ENCODE measurements at places on chromosomes 3 and 15. TPM values are rescaled to one million over a fixed set of nuclear protein-coding genes. Genes with fewer than 3 reads are reported as not detected.

The ESYT3 gene
- 5.4 TPM for total RNA-seq

The PPP2R3A gene
- total RNA-seq, result 35.4 TPM

The ARNT2 gene
- 50.2 TPM for total RNA-seq

The HIGD1A gene
- 110 TPM for total RNA-seq

The UROC1 gene
- total RNA-seq, result 1.0 TPM

The FOXL2 gene
- total RNA-seq, result 2.6 TPM

The RBMS3 gene
- total RNA-seq, result 36.2 TPM

The DVL3 gene
- total RNA-seq, result 80.5 TPM

The RAB11A gene
- total RNA-seq, result 221 TPM

The MFN1 gene
- 50.9 TPM for total RNA-seq

The STXBP5L gene
- total RNA-seq, result 12.1 TPM

The COMMD2 gene
- total RNA-seq, result 27.7 TPM

The FYTTD1 gene
- 79.5 TPM for total RNA-seq

The PIERCE2 gene
- total RNA-seq, result 4.3 TPM

The PLSCR4 gene
- 89.1 TPM for total RNA-seq

The TEX55 gene
- total RNA-seq, result 158 TPM

The AGBL1 gene
- 0.94 TPM for total RNA-seq

Data from testis (tissue), 5 donors.